ENCODE measurements at places on chromosomes 12 and 14.

DNA sequence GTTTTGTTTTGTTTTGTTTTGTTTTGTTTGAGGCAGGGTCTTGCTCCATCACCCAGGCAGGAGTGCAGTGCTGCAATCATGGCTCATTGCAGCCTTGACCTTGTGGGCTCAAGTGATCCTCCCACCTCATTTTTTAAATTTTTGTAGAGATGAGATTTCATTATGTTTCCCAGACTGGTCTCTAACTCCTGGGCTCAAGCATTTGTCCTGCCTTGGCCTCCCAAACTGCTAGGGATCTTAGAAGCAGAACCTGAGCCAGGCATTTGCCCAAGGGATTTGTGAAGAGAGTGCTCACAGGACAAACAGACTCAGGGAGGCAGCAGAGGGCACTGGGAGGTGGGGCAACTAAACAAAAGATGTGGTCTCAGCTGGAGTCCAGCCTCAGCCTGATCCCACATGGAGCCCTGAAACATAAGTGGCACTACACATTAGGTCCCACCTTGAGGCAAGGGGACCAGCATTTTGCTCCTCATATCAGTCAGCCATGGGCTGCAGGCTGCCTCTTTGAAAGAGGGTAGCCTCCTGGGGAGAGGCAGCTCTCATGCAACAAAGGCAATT, 86.2 kb upstream of the CMKLR1 start:
- DNase-seq = no peak

DNA sequence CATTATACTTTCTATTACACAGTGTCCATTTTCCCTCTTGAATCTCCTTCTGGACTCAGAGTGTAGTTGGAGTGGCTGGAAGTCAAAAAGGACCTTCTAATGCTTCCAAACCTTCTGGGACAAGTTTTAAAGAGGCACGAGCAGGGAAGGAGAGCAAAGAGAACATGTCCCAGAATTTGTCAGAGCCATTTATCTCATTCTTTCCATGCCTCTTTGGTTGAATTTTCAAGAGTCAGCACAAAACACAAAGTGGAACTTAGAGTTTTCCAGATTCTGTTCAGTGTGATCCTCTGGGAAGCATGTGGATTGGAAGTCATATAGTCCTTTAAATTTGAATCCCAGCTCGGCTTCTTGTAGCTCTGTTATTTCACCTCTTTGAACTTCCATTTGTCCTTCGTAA, 138.2 kb upstream of the PWP1 start:
- no peak for DNase-seq

GRCh38 chr12:124814741-124815613, 48.7 kb downstream of the SCARB1 start:
- DNase-seq = no peak

DNA sequence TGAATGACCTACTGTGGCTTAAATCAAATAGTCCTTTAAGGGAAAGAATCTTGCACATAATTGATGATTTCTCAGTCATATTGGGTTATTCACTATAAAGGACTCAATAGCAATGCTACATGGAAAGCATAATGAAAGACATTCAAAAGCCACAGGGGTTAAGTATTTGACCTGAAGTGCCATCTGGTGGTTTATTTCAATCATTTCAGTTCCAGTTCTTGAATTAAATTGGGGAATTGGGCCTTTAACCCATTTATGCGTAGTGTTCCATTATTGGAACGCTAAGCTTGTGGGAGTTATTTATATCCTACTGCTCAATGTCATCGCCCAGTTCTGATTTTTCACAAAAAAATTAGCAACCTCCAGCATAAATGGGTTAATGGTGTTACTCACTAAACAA, 41.3 kb upstream of the C12orf71 start:
- peak; percentile 21 for DNase-seq

GRCh38 chr12:76634133-76634532, 74.6 kb upstream of the OSBPL8 start:
- no peak for DNase-seq

- DNase-seq = no peak
These were observed 119.9 kb upstream of the MGAT4C start for GRCh38 chr12:86376052-86376451.

- DNase-seq = no peak
These were observed 57.9 kb upstream of the STK38L start for GRCh38 chr12:27186022-27186839.

DNA sequence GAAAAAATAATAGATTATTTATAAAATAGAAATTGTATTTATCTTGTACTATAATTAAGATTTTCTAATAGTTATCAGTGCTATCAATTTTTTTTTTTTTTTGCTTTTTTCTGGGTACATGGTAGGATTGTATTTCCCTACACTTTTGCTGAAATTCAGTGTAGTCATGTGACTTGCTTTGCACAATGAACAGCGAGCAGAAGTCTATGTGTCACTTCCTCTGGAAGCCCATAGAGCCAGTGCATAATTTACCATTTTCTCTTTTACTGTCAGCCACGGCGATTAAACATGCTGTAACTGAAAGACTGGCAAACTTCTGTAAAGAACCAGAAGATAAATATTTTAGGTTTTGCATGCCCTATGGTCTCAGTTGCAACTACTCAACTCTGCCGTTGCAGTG, 80.8 kb upstream of the PPP1R12A start:
- DNase-seq = no peak

- DNase-seq = peak; percentile 42
These were observed 400.8 kb downstream of the GXYLT1 start for GRCh38 chr12:41743835-41744234.

GRCh38 chr12:120126635-120127005, 10.1 kb upstream of the RAB35 start:
- no peak for DNase-seq

GRCh38 chr14:59394268-59394667, 70.9 kb downstream of the GPR135 start:
- peak; percentile 42 for DNase-seq

DNA sequence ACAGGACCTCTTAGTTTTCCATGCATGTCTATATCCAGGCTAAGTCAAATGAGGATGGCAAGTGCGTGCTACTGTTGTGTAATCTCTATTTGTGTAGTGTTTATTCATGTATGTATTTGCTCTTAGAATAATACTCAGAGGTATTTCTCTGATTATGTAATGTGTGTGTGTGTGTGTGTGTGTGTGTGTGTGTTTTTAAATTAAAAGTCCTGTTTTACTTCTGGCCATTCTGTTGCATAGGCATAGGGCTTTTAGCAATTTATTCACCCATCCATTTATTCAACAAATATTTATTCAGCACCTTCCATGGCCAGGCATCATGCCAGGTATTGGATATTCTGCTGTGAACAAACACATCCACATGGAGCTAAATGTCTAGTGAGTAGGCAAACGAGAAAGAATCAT, 63.5 kb downstream of the PELI2 start:
- DNase-seq = no peak

DNA sequence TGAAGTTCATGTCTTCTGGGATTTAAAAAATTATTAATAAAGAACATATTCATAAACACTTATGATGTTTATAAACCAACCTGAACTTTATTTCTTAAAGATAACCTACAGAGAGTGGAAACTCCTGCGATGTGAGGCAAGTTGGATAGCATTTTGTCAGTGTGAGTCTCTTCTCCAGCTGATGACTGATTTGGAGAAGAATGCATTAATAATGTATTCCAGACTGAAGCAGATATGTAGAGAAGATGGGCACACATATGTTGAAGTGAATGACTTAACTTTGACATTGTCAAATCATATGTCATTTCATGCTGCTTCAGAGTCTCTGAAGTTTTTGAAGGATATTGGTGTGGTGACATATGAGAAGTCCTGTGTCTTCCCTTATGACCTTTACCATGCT, 7.3 kb downstream of the HELB start:
- DNase-seq = no peak

DNA sequence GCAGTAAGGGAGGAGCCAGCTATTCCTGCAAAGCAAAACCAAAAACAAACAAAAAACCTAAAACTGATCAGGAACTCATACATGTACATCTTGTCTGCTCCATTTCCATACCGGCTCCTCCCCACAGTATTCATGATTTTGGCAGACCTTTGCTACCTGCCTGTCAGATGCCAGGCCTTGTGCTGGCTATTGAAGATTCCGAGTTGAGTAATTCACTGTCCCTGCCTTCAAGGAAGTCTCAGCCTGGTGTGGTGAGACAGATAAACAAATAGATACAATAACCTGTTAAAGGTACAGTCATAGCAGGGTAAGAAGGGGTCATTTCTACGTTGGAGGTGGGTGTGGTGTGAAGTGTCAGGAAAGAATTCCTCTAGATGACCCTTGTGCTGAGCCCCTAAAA, 42.7 kb downstream of the SUSD6 start:
- peak; percentile 81 for DNase-seq

- peak; percentile 23 for DNase-seq
These were observed 5.2 kb upstream of the RIMKLB start for GRCh38 chr12:8692573-8692972.

GRCh38 chr12:120474616-120474960, 5.0 kb upstream of the SRSF9 start:
- DNase-seq = peak; percentile 97

GRCh38 chr12:3885277-3886094, 12.3 kb upstream of the PARP11 start:
- DNase-seq = peak; percentile 22

GRCh38 chr12:39301422-39301821, 141.5 kb downstream of the KIF21A start:
- DNase-seq = no peak

DNA sequence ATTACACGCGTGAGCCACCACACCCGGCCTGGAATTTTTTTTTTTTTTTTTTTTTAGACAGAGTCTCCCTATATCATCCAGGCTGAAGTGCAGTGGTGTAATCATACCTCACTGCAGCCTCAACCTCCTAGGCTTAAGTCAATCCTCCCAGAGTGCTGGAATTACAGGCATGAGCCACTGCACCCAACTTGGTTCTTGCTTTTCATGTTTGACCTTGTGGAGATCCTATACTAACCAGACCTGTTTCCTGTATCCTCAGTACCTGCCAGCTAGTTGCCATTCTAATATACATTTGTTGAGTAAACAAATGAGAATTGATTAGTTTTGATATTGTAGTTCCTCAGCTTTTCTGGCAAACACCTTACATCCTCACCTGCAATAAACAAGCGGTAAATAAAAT, 3.2 kb upstream of the VSIG10 start:
- DNase-seq = no peak

DNA sequence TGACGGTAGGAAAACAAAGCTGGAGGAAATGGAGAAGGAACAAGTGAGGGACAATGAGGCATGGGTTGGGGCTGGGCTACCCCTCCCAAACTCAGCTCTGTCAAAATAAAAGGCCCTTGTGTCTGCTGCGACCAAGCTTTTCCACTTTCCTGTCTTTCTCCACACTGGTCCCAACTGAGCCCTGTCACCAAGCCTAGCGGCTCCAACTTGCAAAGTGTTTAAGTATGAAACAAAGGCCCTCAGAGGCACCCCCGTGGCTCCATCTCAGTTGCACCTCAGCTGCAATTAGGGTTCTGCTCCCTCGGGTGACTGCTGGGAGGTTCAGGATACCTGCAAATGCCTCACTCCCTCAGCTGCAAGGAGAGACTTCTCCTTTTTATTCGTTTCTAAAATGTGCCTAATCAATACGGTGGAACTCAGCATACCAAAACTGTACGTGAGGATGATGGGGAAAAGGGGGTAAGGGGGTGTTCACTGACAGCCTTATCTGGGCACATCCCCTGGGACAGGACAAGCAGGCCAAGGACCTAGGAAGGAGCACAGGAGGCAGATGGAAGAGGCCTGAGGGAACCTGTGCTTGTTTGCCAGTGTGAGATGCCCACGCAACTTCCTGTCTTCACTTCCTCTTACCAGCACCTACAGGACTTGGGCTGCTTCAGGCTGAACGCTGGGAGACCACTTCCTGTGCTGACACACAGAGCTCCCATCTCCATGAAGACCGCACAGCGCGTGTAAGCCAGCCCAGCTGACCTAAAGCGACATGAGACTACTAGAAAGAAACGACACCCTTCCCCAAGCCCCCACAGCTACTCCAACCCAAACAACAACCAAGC, 8.9 kb downstream of the VAMP1 start:
- no peak for DNase-seq

GRCh38 chr14:90204516-90204915, 51.8 kb upstream of the PSMC1 start:
- no peak for DNase-seq

- no peak for DNase-seq
These were observed 103.3 kb upstream of the BBS10 start for GRCh38 chr12:76451528-76451927.

DNA sequence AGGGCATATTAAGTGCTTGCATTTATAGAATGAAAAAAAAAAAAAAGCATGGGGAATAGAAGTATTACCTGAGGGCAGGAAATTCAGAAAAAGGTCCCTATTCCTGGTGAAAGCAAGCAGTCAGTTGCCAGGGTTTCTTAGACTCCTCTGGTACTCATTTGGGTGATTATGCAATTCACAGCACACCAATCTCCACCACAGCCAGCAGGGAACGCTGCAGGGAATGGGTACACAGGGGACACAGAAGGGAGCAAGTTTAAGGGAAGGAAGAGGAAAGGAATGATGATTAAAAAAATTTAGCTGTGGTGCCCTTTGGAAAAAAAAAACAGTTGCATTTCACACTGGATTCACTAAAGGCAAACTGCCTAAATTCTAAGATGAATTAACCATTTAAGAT, 14.2 kb downstream of the BLTP3B start:
- DNase-seq = peak; percentile 65

- DNase-seq = no peak
These were observed 148.6 kb upstream of the CPSF6 start for GRCh38 chr12:69090722-69091121.

- DNase-seq = peak; percentile 89
These were observed at the start of gene PEX5 for GRCh38 chr12:7189398-7190267. Gene PEX5 (plus strand): TSS chr12:7189686. CDS start chr12:7190378, 692 bp downstream.

- DNase-seq = no peak
These were observed 19.6 kb downstream of the NINJ2 start for GRCh38 chr12:643475-644302.

GRCh38 chr14:55893705-55894104, 224.5 kb upstream of the PELI2 start:
- no peak for DNase-seq

DNA sequence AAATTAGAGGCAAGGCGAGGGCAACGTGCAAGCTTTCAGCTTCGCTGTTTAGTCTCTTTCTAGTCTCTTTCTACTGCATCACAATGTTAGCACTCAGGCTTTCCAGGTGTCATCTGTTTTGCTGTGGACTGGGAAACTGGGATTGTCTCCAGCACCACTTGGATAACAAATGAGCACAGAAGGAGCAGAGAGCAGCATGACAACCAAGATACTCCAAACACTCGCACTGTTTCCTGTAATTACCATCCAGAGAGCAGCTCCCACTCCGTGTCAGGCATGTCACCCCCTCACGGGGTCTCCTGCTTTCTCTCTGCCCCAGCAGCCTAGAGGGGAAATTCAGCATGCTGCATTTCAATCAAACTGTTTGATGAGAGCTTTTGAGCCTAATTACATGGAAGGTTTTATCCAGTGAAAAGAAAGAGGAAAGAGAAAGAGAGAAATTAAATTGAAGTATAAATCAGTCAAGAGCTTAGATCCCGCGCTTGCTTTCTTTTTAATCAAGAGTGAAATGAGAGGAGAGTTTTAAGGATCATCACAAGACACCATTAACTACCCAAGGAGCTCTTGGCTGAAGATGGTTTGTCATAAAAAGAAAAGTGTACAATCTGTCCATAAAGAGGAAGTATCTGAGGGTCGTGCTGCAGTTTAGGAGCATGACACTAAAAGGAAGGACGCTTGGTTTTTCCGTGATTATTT, 917.7 kb downstream of the DIO2 start:
- no peak for DNase-seq

GRCh38 chr12:55068416-55069010, 48.7 kb downstream of the NEUROD4 start:
- peak; percentile 53 for DNase-seq

- peak; percentile 97 for DNase-seq
These were observed 113.7 kb upstream of the NCOR2 start for GRCh38 chr12:124680863-124681778.
